ENCODE measurements at places on chromosomes 13 and 19. TPM values are rescaled to one million over a fixed set of nuclear protein-coding genes. Genes with fewer than 3 reads are reported as not detected.

- DNase-seq: no peak
Measured at GRCh38 chr19:17455308-17456123, 5.2 kb downstream of the NXNL1 start.

DNA sequence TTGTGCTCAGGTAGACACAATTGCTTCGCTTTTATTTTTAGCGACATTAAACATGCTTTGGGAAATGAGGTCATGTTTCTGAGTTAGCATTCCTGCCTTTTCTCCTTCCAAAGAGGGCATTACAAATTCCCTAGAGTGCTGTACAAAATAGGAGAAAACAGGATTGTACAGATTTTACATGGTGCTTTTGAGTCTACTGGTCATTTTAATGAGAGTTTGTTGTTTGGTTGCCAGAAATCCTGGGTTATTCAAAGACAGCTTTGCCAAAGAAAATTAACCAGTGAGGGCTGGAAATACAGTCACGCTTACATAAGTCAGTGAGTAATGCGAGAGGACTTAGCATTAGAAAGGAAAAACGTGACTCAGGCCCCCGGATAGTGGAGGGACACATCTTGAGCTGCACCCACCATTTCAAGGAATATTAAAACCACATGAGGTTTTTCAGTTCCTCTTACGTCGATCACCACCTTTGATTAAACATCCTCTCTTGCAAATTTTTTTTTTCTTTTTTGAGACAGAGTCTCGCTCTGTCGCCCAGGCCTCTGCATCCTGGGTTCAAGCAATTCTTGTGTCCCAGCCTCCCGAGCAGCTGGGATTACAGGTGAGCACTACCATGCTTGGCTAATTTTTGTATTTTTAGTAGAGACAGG, 55.4 kb downstream of the SACS start:
- DNase-seq: peak; percentile 57

The SOX1 gene
- not detected for total RNA-seq

The ARHGAP45 gene
- total RNA-seq: 437 TPM

DNA sequence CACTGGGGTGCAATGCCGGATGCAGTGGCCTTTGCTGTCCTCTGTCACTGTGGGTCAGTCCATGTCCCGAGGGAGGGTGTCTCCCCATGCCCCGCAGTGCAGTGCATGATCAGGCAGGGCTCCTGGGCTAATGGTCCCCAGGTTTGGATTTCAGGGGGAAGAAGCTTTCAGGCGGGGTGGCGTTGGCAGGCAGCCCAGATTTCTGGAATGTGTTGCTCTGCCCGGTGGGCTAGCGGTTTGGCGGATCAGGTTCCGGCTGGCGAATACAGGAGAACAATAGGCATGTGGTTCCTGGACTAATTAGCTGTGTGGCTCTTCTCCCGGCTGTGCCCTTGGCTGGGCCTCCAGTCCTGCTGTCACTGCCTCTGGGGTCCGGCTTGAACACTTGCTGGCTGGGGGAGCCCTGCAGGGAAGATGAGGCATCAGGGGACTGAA, 141.3 kb downstream of the FGF9 start:
- DNase-seq: no peak

GRCh38 chr19:50722201-50723013, 757 bp upstream of the CLEC11A start:
- DNase-seq: no peak

DNA sequence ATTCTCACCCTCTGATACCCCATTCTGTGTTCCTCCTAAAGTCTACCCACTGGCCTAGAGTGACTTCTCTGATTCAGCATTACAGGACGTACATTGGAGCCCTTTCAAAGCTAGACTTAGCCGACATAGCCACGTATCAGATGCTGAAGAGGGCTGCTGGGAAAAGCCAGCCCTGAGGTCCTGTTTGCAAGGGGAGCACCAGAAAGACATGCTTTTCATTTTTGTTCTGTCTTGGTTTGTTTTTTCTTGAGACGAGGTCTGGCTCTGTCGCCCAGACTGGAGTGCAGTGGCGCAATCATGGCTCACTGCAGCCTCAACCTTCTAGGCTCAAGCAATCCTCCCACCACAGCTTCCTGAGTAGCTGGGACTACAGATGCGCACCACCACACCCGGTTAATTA, 6.3 kb upstream of the ZSWIM4 start:
- peak; percentile 63 for DNase-seq

GRCh38 chr19:48837687-48838086, 1.4 kb upstream of the HSD17B14 start:
- DNase-seq: no peak

The CGB8 gene
- not detected for total RNA-seq

- no peak for DNase-seq
Measured at GRCh38 chr13:78598966-78599644, 4.2 kb downstream of the POU4F1 start.

DNA sequence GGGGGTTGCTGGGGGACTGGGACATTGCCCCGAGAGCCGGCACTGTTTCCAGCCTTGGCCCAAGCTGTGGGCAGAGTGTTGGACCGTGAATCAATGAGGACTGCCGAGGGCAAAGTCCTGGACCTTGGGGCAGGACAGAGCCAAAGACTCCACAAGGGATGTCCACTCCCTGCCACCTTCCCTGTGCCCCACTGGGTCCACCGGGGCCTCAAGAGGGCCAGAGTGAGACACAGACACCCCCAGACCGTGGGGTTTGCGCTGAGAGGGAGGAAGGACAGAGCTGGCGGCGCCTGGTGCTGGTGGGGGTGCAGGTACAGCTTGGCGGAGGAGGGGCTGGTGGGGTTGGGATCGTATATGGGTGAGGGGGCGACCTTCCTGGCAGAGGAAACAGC, 11.8 kb downstream of the MAST3 start:
- no peak for DNase-seq

GRCh38 chr19:11201791-11202190, 4.4 kb upstream of the KANK2 start:
- DNase-seq: no peak

The ZNF878 gene
- total RNA-seq: 0.28 TPM

DNA sequence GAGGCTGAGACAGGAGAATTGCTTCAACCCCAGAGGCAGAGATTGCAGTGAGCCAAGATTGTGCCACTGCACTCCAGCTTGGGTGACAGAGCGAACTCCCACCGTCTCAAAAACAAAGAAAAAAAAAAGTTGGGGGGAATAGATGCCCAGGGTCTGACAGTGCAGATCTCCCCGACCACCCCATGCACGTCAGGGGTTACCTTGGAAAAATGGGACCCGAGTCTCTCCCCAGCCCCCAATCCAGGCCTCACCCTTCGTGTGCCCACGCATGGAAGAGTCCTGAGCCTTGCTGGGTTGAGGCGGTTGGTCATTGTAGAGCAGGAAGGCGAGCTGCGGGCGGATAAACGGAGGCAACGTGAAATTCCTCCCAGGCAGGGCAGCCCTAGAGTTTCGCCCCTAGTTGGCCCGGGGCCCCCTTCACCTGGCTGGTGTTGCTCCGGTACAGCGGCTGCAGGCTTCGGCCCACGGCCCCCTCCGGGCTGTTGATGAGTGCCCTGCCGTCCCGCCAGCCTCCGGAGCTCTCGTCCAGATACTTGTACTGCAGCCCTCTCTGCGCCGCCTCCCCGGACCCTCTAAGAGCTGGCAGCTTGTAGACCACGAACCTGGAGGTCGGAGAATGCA, 588 bp downstream of the DNASE2 start:
- peak; percentile 21 for DNase-seq

- DNase-seq: peak; percentile 42
Measured at GRCh38 chr13:32645854-32646253, 59.6 kb downstream of the PDS5B start.

DNA sequence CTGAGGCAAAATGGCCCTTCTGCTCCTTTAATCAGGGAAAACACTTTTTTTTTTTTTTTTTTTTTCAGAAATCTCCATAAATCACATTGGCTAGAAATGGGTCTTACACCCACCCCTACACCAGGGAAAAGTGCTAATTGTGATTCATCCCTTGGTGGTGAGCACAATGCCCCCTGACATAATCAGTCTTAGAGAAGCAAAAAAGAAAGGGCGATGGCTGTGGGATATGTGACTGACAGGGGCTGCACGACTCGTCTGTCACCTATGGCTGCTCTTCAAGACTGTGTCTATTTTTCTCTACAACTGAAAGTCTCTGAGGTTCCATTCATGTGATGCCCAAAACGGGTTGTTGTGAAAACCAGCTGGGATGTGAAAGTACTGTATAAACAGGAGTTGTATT, 3.6 kb upstream of the GPC6 start:
- no peak for DNase-seq

DNA sequence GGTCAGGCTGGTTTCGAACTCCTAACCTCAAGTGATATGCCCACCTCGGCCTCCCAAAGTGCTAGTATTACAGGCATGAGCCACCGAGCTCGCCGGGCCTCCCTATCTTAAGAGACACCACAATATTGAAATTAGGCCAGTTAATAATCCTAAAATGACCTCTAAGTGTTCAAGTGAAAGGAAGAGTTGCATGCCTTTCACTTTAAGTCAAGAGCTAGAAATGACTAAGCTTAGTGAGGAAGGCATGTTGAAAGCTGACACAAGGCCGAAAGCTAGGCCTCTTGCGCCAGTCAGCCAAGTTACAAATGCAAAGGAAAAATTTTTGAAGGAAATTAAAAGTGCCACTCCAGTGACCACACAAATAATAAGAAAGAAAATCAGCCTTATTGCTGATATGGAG, 144.5 kb upstream of the FNDC3A start:
- DNase-seq: no peak

DNA sequence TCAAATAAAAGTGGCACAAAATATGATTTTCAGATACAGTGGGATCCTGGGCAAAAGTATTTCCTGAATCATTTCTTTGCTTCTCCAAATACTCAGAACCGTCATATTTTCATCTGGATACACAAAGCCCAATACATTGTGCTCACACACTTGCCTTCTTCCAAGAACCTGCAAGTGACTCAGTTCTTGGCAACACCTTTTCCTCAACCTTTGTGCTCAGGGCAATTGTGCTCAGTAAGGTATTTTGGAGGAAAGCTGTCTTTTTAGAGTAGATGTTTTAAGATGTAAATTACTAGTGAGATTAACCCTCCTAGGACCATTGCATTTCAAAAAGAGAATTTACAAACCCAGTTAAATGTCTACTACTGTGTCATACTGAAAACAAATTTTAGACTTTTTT, 233.5 kb downstream of the EFNB2 start:
- no peak for DNase-seq

DNA sequence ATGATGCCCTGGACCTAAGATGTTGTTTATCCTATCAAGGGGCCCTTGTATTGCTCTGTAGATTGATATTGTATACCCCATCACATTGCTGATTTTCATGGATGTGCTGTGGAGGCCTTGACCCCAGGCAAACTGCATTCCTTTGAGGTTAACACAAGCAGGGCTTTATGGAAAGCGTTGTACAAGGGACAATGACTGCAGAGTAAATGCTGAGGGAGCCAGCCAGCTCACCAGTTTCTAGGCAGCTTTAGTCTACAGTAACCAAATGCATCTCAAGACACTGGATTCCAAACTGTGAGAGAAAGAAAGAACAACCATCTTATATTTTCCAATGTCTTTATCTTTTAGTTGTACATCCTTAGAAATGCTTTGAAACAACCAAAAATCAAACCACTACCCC, 34.1 kb upstream of the EDNRB start:
- no peak for DNase-seq

DNA sequence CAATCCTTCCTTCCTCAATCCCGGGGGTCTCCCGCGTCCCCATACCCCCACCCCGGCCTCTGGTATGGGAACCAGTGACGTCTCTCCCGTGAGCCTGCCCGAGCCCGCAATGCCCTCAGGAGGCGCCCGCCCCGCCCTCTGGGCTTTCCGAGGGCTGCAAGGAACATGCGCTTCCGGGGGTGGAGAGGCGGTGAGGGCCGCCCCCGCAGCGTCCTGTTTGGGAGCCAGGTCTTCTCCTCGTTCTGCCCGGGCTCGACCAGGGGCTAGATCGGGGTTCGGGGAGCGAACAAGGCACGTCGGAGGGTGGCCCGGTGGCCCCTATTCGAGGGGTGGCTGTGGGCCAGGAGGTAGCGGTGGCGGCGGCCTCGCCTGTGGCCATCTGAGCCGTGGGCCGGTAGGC, 6.6 kb upstream of the TEX101 start:
- DNase-seq: no peak

The ZNF540 gene
- 1.5 TPM for total RNA-seq
